Activated CD4-positive, alpha-beta T cell treated with anti-CD3 and anti-CD28 coated beads, Interleukin-2, amount 50 U/mL, for 1 hour (primary cell): ENCODE measurements at places on chromosomes 12 and 14.

- DNase-seq: no peak
Measured at GRCh38 chr12:121638298-121639202, 12.2 kb downstream of the ORAI1 start.

DNA sequence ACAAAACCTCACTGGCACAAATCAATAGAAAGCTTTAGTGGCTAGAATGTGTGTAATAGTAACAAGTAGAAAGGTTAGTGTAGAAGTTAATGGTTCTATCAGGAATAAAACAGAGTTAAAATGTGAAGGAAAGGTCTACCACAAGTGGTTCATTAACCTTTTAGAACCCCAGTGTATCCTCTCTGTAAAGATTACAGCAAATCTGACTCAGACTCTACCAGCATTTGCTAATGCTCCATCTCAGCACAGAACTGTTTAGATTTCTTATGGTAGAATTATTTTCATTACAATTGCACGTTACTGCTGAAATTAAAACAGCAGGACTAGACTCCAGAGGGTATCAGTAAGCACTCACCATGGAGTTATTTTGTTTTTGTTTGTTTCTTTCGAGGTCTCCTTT, 609.0 kb upstream of the LMO3 start:
- no peak for DNase-seq

DNA sequence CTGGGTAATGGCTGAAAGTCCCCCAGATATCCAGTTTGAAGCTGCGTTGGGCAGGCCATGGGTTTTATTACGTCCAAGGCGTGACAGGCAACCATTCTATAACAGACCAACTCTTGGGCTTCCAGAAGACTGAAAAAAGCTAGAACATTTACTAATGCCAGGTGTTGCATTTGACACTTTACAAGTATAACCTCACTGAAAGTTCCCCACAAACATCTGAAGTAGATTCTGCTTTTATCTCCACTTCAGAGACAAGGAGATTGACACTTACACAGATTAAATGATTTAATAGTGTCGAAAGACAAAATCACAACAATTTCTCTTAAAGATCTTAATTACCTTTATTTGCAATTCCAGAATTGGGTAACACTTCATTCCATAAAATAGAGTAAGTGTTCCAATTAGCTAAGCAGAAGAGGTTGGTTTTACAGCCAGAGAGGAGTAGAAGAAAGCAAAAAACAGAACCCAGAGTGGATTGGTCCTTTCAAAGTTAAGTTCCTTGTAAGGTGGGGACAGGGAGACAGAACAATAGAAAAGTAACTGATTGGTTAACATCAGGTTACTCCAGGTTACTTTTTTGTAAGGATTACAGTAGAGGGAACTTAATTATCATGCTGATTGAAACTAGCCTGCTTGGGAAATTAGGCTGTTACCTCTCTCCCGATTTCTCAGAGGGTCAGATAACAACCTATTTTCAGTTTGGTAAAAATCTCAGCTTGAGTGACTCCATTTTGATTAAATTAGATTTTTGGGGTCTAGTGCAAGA, 11.3 kb downstream of the SOCS2 start:
- DNase-seq: no peak

DNA sequence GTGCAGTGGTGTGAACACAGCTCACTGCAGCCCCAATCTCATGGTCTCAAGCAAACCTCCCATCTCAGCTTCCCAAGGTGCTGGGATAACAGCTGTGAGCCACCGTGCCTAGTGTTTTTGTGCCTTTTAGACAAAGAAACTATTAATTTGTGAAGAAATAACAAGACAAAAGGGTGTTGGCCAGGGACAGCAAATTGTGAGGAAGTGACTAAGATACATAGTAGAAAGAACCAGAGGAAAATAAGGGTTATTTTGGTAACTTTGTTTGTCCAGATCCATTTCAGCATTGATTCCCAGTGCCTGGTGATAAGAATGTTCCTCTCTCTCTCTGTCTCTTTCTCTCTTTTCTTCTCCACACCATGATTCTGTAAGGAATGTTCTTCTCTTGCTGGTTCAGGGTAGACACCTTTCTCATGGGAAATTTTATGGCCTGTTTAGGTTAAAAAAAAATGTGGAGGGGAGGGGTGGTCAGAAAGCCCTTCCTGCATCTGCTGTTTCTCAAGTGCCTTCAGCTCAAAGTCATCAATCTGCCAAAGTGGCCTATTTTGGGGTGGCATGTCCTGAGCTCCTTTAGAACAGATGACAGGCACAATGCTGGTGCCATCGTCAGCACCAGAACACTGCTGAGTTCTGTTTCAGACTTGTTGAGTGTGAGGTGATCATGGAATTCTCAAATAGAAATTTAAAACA, 184.4 kb upstream of the EEA1 start:
- DNase-seq: no peak
